ENCODE measurements at places on chromosomes 4 and X. TPM values are rescaled to one million over a fixed set of nuclear protein-coding genes. Genes with fewer than 3 reads are reported as not detected.

The ADH1A gene
- not detected for polyA plus RNA-seq

The ZFX gene
- polyA plus RNA-seq: 4.4 TPM

The SPANXN5 gene
- not detected for polyA plus RNA-seq

The CLDN2 gene
- not detected for polyA plus RNA-seq

The PRDM8 gene
- 6.4 TPM for polyA plus RNA-seq

The MAGED4B gene
- 138 TPM for polyA plus RNA-seq

The SLC9B1 gene
- 1.2 TPM for polyA plus RNA-seq

The TEX13D gene
- not detected for polyA plus RNA-seq

The CENPVL2 gene
- not detected for polyA plus RNA-seq

The SLC16A2 gene
- polyA plus RNA-seq: 5.7 TPM

The KLHL34 gene
- not detected for polyA plus RNA-seq

The ASB12 gene
- polyA plus RNA-seq: not detected

The WWC2 gene
- 1.9 TPM for polyA plus RNA-seq

The CSAG1 gene
- polyA plus RNA-seq: 1.9 TPM

The HDX gene
- polyA plus RNA-seq: 1.8 TPM

The TBX22 gene
- polyA plus RNA-seq: not detected

The OPRPN gene
- polyA plus RNA-seq: not detected

The IQCM gene
- not detected for polyA plus RNA-seq

The SPIN2A gene
- polyA plus RNA-seq: 0.73 TPM

The GYPA gene
- not detected for polyA plus RNA-seq

The ZIC3 gene
- 0.24 TPM for polyA plus RNA-seq
